GM04503 (cell line): ENCODE measurements at places on chromosomes 16 and 17.

GRCh38 chr17:75151930-75152329, 2.4 kb downstream of the JPT1 start:
- no peak for DNase-seq

DNA sequence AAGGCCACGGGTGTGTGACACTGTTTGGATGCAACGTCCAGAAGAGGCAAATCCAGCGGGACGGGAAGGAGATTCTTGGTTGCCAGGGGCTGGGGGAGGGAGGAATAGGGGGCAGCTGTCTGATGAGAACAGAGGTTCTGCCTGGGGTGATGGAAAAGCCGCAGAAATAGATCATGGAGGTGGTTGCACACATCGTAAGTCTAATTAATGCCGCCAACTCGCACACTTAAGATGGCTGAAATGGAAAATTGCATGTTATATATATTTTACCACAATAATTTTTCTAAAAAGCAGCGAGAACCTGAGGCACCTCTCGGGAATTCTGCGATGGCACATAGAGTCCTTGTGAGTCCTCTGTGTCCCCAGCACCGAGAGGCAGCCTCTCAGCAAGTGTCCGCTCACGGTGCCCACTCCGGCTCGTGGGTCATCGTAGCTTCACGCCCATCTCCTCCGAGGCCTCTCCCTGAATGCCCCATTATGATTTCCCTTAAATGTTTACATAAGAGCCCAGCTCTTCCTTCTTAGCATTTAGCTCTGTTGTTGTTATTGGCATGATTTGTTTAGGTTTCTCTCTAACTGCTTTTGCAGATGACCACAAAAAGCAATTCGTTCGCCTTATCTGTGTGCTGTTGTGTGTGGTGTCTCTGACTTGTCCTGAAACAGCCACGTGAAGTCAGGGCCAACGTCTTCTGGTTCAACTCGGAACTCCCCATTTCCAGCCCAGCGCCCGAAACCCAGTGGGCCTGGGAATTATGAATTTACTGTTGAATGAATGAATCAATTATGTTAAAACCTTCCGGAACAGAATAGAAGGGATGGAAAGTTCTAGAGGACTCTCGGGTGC, 7.7 kb downstream of the WFDC1 start:
- no peak for DNase-seq

DNA sequence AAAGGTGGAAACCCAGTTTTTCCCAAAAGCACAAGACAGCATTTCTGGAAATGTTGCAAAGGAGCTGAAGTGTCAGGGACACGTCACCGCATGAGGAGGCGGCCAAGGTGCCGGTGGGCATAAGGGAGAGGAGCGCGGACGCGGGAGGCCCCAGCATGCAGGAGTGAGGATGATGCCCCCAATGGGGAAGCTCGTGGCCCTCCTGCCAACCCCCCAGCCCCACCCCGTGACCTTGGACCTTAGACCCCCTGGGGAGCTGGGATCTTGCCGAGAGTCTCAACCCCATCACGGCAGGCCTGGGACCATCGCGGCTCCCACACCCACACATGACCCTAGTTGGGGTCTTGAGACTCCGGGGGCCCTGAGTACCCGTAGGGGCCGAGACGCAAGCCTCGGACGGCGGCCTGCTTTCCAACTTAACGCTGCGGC, 119.4 kb upstream of the METRNL start:
- DNase-seq: no peak

GRCh38 chr16:25235991-25236390, 19.2 kb downstream of the AQP8 start:
- DNase-seq: no peak

DNA sequence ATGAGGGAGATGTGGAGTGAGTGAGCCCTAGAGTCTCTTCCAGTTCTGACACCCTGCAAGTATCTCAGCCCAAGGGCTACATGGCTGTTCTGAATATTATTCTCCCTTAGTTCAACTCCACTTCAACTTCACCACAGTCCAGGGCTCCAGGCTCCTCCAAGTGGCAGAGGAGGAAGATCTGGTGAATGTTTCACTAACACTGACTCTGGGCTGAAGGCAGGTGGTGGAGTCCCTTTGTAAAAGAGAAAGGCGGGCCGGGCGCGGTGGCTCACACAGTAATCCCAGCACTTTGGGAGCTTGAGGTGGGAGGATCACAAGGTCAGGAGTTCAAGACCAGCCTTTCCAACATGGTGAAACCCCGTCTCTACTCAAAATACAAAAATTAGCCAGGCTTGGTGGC, 13.6 kb downstream of the CCDC92B start:
- DNase-seq: no peak

GRCh38 chr16:69411064-69411985, 13.1 kb upstream of the CYB5B start:
- DNase-seq: no peak

DNA sequence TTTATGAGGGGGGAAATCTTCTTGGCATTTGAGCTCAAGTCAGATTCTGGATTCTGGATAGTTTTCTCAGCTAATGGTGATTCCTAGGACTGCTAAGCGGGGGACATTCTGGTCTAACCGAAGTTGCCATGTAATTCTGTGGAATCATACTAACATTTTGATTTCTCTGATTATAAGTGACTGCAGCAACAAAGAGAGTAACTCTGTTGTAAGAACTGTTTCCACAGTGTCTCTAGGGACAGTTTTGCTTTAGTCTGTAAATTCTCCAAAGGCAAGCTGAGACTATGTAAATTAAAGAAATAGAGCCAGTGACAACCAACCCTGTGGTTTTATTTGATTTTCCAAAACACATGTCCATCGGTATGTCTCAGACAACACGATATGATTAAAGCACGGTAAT, 286.2 kb downstream of the IRX3 start:
- no peak for DNase-seq

- no peak for DNase-seq
These were observed 8.3 kb downstream of the ZNF629 start for GRCh38 chr16:30778549-30779244.

GRCh38 chr17:57699751-57700219, 45.3 kb downstream of the CCDC182 start:
- DNase-seq: peak; percentile 11

- no peak for DNase-seq
These were observed 97.2 kb upstream of the GSE1 start for GRCh38 chr16:85515830-85516397.

- no peak for DNase-seq
These were observed 43.8 kb downstream of the ELAC2 start for GRCh38 chr17:12974005-12974531.

GRCh38 chr17:18015593-18015992, 23.4 kb downstream of the ATPAF2 start:
- DNase-seq: no peak

DNA sequence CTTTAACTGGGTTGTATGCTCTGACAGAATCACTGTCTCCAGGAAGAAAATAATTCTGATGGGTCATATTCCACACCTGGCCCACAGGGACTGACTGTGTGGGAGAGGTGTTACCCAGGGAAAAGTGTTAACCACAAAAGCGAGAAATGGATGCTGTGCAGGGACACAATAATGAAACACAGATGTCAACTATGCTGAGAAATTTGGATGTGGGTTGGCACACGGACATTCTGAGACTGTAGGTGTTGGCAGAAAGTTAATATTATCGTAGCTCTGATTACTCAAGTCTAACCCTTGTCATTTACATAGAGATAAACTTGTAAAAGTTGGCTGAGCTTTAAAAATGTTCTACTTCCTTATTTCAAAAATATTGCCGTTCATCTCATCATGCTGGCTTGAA, 19.6 kb downstream of the TMC5 start:
- no peak for DNase-seq

- peak; percentile 71 for DNase-seq
These were observed 16.8 kb upstream of the RMI2 start for GRCh38 chr16:11328172-11329070.

- peak; percentile 35 for DNase-seq
These were observed 23.6 kb downstream of the ALDH3A2 start for GRCh38 chr17:19672009-19672750.

- no peak for DNase-seq
These were observed 3.6 kb downstream of the OSGIN1 start for GRCh38 chr16:83956336-83957289.

DNA sequence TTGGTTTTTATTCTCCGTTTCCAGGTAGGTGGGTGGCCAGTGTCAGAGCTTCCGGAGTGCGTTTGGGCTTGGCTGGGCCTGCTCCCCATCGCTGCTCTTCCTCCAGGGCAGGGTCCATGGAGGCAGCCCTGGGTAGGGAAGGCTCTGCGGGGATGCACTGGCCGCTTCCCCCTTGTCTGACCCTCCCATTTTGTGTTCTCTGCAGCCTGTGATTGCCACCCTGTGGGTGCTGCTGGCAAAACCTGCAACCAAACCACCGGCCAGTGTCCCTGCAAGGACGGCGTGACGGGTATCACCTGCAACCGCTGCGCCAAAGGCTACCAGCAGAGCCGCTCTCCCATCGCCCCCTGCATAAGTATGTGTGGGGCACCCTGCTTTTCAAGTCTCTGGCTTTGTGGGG, 158.3 kb downstream of the NTN1 start:
- no peak for DNase-seq

GRCh38 chr16:87276091-87276701, 41.0 kb downstream of the C16orf95 start:
- DNase-seq: no peak

DNA sequence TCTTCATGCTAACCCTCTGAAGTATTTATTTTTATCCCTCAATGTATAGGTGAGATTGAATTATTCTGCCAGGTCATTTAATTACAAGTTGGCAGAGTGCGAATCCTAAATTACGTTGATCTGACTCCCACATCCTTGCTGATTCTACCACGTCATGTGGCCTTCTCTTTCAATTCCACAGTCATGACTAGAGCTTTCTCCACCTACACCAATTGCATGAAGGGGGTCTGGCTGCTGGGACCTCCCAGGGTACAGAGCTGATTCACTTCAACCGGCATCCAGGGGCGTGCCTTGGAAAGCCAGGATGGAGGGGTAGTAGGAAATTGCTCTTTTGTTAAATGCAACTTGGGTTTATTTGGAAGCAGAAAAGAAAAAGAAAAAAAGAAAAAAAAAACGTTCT, 41.1 kb upstream of the CDH13 start:
- no peak for DNase-seq

GRCh38 chr17:68963958-68964357, 8.8 kb upstream of the ABCA8 start:
- DNase-seq: no peak

DNA sequence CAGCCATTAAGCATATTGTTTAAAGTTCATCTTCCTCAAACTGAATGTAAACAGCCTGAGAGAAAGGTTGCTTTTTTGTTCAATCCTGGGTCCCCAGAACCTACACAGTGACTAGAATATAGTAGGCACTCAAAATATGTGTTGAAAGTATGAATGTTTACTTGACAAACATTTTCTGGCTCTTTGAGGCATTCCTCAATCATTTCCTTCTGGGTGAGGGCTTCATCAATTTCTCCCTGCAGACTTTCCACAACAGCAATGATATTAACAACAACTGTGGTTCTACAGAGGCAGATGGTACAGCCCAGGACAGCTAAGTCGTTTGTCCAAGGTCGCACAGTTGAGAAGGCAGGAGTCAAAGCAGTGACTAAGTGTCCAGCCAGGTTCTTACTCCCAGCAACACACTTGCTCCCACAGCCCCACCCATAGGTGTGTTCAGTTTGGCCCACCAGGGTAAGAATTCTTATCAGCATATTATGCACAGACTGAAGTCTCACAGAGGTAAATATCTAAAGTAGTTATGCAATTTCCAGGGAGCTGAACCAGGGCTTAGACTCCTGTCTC, 61.1 kb downstream of the HS3ST3B1 start:
- no peak for DNase-seq

DNA sequence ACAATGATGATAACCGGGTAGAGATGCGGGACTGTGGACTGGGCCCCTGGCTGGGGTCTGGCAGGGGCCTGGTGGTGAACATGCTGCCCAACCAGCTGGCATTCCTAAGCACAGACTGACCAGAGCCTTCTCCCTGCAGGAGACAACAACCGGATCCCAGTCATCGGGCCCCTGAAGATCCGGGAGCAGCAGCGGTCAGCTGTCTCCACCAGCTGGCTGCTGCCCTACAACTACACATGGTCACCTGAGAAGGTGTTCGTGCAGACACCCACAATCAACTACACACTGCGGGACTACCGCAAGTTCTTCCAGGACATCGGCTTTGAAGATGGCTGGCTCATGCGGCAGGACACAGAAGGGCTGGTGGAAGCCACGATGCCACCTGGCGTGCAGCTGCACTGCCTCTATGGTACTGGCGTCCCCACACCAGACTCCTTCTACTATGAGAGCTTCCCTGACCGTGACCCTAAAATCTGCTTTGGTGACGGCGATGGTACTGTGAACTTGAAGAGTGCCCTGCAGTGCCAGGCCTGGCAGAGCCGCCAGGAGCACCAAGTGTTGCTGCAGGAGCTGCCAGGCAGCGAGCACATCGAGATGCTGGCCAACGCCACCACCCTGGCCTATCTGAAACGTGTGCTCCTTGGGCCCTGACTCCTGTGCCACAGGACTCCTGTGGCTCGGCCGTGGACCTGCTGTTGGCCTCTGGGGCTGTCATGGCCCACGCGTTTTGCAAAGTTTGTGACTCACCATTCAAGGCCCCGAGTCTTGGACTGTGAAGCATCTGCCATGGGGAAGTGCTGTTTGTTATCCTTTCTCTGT, 5.1 kb upstream of the SLC7A6 start:
- DNase-seq: no peak

GRCh38 chr16:48160575-48160974, 4.8 kb upstream of the ABCC12 start:
- DNase-seq: no peak

DNA sequence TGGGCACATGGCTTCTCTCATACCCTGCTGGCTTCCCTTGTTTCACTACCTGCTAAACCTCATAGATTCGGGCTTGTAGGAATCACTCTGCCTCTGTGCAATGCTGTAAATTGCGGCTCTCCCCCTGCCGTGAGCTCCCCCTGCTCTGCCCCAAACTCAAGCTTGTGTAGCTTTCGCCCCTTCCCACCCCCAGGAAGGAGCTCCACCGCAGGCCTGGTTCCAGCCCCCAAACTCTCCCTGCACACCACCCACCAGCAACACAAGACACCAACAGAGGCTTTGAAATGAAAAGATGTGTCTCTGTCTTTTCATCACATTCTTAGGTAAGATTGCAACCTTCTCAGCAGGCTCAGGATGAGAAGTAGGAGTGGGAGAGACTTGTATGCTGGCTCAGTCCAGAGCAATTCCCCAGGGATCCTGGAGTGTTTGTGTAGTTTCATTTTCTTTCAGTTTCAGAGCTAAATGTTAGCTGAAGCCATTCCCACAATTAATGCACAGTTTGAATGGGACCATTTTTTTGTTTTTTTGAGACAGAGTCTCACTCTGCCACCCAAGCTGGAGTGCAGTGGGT, 14.2 kb downstream of the CX3CL1 start:
- DNase-seq: no peak

DNA sequence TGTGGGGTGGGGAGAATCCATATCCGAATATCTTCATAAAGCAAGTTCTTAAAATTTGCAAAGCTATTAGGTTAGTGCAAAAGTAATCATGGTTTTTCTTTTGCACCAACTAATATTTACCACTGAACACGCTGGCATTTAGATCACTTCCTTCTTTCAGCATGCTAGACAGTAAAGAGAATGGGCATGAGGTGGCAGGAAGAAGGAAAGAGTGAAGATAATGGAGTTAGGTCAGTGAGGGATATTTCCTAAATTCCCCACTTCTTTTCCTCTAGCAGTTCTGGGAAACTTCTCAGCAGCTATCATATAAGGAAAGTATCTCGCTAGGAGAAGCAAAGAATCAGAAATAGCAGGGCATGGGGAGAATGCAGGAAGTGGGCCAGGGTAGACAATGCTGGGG, 39.0 kb downstream of the SLC6A4 start:
- DNase-seq: no peak
